Effector CD4-positive, alpha-beta T cell (primary cell): ENCODE measurements at places on chromosomes 5 and 9.

DNA sequence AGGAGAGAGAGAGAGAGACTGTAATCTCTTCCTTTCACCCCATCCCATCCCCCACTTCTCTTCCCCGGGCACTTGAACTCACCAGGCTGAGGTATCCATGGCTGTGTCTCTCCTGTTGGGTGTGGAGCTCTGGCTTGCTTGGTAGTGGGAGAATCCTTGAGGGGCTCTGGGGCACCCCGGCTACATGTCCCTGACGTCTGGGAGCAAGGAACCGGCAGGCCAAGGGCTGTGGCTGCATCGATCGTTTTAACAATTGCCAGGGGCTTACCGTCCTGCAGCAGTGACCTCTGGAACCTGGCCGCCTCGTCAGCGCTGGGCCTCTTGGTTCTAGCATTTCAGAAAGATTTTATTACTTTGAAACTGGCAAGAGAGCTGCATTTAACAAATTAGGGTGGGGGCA is 30.0 kb downstream of the FGF18 start:
- DNase-seq: no peak

DNA sequence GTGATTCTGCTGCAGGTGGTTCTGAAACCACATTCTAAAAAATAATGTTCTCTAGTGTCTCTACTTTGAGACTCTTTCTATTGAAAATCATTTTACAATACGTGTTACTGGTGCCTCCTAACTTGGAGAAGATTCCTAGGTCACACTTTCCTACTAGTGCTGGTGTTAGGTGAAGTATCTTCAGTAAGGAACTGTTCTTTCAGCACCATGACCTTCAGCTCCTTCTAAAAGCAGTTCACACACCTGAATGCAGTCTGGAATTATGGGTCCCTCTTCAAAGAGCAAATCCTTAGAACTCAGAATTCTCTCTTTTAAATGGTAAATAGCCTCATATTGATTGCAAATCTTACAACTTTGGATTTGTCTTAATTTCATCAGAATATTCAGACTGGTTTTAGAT is 10.6 kb upstream of the DPYSL3 start:
- DNase-seq: no peak

GRCh38 chr9:112234779-112235178 is 59.7 kb upstream of the SUSD1 start:
- no peak for DNase-seq

- no peak for DNase-seq
Observed at GRCh38 chr5:168324859-168325630, 33.6 kb downstream of the WWC1 start.

- no peak for DNase-seq
Observed at GRCh38 chr5:62680121-62680520, 101.5 kb downstream of the LRRC70 start.

DNA sequence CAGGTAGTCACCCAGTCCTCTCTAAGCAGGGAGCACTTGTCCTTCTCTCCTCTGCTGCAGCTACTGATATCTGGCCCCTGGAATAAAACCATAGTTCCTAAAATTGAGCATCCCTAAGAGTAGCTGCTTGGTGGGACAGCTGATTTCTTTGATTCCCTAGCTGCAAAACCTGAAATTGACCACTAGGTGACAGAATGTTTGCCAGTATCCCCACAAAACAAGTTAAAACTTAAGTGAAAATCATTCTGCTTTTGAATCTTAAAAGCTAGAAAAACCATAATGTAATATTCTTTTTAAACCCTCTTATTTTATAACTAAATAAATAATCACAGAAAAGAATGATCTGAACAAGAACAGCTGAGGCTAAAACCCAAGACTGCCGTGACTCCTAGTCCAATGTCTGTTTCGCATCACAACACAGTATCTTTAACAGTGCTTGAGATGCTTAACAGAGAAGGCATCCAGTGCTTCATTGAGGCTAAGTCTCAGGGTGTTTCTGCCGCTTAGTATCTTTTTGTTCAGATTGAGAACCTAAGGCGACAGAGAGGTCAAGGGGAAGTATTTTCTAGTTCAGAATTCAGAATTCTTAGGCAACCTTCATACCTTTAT is 24.4 kb upstream of the TAL2 start:
- DNase-seq: no peak

GRCh38 chr9:91407580-91408318 is 15.9 kb downstream of the NFIL3 start:
- DNase-seq: no peak

DNA sequence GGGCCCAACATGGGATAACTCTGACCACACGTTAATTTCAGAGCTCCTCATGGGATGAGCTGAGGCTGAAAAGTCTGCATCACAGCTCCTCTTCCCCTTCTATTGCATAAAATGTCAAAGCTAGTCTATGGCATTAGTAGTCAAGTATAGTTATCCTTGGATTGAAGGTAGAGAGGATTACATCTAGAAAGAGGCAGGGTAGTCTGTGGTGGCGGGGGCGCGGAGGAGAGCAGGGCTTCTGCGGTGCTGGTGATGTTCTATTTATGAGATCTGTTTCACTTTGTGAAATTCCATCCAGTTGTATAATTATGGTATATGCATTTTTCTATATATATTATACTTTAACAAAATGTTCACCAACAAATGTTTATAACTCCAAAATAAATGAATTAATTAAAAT is 329.5 kb upstream of the GRAMD2B start:
- DNase-seq: no peak

- no peak for DNase-seq
Observed at GRCh38 chr5:110872963-110873362, 134.2 kb downstream of the SLC25A46 start.

DNA sequence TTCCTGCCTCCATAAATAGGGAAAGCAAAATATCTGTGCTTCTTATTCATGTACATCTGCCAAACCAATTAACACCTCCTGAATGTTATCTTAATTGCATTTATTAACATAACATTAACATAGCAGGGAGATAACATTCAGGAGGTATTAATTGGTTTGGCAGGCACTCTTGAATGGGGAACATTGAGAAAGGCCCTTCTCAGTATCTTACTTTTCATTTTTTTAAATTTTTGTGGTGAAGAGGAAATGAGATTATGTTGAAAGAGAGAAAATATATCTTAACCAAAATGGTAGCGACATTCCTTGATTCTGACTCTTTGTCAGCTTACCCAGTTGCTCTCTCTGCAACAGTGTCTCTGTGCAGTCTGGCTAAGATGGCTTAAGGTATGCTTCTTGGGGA is 100.4 kb upstream of the TLE1 start:
- DNase-seq: no peak

DNA sequence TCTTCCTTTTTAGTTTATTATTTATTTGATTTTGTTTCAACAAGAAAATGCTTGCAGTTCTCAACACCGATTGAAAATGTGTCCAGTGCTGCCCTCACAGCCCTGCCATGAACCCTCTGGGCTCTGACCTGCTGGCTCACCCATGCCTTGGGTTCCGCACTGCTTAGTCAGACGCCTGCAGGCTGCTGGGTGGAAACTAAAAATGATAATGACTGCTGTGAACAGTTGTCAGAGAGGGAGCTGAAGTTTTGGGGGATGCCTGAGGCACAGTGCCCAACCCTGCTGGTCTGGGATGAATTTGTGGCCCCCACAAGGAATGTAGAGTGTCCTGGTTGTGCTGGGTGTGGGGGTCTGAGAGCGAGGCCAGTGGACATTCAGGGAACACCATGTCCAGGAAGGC is 22.2 kb upstream of the CFAP157 start:
- no peak for DNase-seq
